ENCODE measurements at places on chromosomes 12 and 14.

DNA sequence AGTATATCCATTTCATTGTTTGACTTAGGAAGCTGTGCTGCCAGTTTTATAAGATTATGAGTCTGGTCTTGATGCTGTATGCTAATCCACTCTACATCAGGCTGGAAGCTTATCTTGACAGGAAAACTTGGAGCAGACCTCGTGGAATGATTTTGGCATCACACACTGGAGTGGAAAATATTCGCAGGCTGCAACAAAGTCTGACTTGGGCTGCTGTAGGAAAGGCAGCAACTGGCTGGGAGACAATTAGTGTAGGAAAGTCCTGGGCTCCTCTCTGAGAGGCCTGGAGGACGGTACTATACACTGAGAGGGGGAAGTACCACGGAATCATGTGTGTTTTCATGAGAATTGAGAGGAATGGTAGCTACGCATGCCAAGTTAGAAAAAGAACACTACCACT is 383.7 kb downstream of the ETNK1 start:
- peak; percentile 18 for DNase-seq

DNA sequence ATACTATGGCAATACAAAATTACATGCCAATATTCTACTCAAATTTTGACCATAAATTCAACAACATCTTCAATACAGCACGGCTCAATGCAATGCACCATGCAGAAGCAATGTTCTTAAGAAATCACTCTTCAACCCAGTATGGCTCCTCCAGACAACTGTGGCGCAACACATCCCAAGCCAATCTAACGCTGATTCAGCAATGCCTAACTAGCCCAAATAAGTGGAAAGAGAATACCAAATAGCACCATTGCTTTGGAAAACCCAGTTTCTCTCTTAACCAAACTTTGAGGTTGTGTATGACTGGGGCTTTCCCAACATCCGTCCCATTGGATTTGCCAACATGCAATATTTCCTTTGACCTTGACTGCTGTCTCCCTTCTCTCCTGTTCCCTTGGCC is 211.1 kb upstream of the TBX3 start:
- DNase-seq, result no peak

GRCh38 chr12:105892362-105892910 is 246.3 kb downstream of the NUAK1 start:
- no peak for DNase-seq

DNA sequence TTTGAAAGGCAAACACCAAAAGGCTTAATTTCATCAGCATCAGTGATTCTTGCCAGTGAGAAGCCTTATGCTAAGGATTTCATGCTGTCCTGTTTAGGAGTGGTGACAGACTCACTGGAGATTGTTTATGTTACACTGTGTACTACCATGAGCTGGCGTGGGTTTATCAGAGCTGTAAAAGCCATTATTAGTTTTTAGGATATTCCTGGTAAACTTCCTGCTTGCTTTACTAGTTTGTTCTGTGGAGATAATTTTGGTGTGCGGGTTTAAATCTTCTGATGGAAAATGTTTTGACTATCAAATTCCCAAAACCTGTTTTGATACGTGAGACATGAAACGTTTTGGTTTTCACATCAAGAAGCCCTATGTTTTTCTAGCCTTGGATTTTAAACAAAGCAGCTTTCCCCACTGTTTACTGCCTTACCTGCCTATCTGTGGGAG is 15.2 kb downstream of the PPFIBP1 start:
- DNase-seq, result no peak

GRCh38 chr12:46970636-46971035 is 108.8 kb upstream of the PCED1B start:
- DNase-seq, result no peak

Data from NCI-H446 treated with DMSO at 0.1 percent for 48 hours (cell line).